Femur (tissue), 1 donor: ENCODE measurements at places on chromosomes 11 and 22.
A peak's percentile ranks its signal among the peaks of the same experiment; 100 is the strongest.

- no peak for DNase-seq
Measured at GRCh38 chr22:24329453-24329852, 58.8 kb downstream of the SPECC1L start.

GRCh38 chr11:48669146-48669545, 180.6 kb downstream of the OR4A47 start:
- DNase-seq, result no peak

DNA sequence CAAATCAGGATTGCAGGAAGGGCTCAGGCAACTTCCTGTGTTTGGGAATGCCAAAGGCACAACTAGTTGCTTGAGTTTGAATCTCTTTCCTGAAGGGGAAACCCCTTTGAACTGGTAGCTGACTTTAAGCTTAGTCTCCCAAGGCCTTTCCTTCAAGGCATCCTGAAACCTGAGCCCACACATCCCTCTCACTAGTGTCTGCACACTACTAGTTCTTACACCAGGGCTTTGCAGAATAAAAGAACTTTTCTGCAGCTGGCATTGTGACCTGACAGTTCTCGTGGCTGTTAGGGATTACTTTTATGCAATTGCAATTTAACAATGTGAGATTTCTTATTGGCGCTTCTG, 95.4 kb downstream of the EXT2 start:
- no peak for DNase-seq

DNA sequence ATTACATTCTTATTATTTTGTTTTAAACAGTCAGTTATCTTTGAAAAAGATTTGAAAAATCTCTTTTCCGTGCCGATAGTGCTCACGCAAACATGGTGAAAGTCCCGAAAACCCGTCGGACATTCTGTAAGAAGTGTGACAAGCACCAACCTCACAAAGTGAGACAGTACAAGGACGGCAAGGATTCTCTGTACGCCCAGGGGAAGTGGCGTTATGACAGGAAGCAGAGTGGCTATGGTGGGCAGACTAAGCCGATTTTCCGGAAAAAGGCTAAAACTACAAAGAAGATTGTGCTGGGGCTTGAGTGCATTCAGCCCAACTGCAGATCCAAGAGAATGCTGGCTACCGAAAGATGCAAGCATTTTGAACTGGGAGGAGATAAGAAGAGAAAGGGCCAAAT, 28.7 kb upstream of the CTSD start:
- DNase-seq, result no peak

DNA sequence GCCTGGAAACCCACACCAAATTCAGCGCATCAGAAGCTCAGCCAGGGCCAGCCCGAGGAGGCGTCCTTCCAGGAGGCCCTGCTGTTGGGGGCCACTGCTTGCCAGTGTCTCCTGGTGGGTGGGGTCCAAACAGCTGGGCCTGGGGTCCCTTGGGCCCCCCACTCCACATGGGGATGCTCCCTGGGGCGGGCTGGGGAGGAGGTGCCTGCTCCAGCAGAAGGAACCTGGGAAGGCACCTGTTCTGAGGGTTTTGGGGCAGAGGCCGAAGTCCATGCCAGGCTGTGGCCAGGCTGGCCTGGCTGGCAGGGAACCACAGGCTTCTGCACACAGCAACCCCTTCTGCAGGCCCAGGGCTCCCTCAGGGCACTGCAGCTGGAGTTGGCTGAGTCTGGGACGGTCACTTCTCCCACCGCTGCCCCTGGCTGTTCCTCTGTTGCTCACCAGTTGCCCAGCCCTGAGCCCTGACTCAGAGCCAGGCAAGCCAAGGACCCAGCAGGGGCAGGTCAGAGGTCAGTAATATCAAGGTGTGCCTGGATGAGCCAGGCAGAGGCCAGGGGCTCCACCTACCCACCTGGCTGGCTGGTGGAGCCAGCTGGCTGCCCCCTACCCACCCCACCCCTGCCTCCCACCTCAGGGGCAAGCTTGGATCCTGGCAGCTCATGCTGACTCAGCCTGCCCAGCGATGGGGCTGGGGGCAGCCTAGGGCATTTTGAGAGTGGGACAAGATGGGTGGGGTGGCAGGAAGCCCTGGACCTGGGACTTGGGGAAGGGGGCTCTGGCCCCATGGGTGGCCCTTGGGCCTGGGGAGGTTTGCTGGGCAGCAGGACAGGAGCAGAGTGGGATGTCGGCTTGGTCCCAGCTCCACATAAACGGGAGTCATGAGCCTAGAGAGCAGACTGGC, 12.0 kb upstream of the PHLDA2 start:
- DNase-seq, result no peak

DNA sequence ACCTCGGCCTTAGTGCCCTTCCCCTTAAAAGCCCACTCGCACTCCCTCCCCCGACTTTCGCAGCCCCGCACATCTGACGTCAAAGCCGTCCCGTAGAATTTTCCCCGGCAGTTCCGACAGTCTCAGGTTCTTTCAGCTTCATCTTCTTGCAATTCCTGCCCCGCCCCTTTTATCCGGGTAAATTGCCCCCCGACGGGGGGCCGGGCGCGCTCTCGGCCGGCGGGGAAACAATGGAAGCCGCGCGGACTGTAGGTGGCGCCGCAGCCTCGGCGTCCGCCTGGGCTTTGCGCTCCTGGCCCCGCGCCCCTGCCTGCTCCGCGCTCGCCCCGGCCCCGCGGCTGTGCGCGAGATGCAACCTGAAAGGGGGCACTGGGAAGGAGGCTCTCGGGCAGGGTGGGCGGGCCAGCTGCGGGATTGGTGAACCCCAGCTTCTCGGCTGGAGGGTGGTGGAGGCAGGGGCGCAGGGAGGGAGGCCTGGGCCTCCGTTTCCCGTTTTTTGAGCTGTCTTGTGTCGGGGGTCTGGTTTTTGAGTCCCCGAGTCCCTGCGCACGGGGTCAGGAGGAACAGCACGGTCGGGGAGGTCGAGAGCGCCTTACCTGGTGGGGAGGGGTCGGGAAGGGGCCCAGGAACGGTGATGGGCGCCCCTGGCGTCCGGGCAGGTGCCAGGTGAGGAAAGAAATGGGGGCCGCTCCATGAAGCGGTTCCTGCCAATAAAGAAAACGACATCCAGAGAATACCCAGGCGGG, 859 bp upstream of the FGF19 start:
- DNase-seq, result peak; percentile 56

DNA sequence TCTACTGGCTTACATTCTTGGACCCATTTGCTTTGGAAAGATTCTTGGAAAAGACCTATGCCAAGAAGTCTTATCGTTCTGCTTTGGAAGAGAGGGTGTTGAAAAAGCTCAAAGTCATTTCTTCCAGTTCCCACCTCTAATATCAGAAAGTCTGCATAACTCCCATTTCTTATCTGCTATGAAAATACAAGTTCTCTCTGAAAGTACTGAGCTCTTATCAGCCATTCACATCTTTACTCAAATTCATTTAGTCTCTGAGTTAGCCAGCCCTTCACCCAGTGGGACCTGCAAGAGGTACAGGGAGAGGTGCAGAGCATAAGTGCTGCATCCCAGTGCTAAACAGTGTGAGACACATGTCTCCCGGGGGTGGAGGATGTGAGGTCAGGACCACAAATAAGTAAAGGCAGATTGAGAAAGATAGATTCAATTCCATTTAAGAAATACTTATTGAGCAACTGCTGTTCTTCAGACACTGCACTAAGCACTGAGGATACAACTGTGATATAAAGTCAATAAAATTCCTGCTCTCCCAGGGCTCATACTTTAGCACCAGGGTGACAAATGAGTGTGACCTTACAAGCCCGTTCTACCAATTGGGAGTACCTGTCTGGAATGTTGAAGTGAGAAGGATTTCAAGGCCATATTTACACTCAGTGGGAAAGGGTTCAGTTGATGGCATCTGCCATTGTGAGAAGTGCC, 76.7 kb downstream of the PISD start:
- DNase-seq, result no peak

DNA sequence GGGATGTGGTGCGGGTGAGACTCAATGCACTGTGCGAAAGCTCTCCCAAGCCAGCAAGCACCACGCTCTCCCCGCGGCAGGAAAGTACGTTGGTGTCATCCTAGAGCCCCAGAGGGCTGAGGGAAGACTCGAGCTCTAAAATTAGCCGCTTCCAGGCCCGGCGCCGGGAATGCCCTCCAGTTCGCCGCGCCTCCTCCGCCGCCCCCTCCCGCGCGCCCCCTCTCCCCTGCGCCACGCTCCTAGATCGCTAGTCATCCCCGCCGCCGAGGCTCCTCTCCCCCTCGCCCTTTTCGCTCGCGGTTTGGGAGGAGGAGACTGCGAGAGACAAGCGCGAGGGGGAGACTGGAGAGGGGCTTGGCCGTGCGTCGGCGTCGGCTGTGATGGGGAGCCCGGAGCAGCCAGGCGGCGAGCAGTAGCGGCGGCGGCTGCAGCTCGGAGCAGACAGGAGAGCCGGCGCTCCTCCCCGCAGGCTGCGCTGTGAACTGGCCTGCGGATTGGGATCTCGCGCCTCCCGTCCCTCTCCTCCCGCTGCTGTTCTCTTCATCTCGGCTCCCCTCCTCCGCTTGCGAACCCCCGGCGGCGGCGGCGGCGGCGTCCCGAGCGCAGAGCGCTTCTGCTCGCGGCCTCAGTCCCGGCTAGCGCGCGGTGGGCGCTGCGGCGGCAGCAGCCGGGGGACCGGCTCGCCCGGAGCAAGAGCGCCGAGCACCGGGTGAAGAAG, at the start of gene FAT3:
Gene FAT3 (plus strand): TSS at position 412 of the 718 bp plus-strand sequence. CDS start 127,295 bp downstream, outside the sequence.
- DNase-seq, result peak; percentile 89

GRCh38 chr11:87466223-87466622, 428.5 kb downstream of the TMEM135 start:
- peak; percentile 59 for DNase-seq

DNA sequence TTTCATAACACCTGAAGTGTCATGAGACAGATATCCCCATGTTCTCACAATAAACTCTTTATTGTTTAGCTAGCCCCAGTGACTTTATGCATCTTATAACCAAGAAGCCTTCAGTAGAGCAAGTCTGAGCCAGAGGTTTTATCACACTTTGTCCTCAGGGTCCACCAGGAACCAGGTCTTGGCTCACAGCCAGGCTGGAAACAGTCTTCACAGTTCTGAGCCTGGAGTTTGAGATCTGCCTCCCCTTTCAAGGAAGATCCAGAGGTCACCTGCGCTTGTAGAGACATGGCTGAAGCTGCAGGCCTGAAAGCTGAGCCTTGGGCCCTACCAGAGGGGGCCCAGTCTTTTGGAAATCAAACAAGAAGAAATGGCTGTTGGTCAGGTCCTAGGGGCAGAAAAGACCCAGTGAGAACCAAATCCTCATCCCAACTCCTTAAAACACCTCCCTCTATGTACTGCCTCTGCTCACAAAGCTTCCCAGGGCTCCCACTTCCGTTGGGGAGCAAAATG, 3.5 kb downstream of the RRP8 start:
- DNase-seq, result no peak

- peak; percentile 94 for DNase-seq
Measured at GRCh38 chr11:68257477-68258362, 14.1 kb downstream of the C11orf24 start.

- DNase-seq, result no peak
Measured at GRCh38 chr11:10497371-10498021, 42.4 kb downstream of the AMPD3 start.

- DNase-seq, result no peak
Measured at GRCh38 chr11:1138097-1138496, 19.7 kb upstream of the MUC5AC start.

DNA sequence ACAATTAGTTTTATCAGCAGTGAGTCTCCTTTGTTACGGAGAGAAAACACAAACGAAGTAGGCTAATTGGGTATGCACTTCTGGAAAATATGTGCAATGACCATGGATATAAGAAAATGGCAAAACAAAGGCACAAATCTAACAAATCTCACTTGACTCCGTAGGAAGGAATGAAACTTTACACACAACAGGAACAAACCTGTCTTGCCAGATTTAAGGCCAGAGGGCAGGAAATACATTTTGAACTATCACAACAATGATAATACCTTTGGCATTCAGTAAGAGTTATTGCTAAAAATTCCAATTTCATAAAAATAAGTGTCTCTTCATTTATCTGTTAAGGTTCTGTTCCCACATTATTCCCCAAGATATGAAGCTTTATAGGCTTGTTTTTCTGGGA, 36.6 kb downstream of the SLC25A17 start:
- DNase-seq, result no peak

DNA sequence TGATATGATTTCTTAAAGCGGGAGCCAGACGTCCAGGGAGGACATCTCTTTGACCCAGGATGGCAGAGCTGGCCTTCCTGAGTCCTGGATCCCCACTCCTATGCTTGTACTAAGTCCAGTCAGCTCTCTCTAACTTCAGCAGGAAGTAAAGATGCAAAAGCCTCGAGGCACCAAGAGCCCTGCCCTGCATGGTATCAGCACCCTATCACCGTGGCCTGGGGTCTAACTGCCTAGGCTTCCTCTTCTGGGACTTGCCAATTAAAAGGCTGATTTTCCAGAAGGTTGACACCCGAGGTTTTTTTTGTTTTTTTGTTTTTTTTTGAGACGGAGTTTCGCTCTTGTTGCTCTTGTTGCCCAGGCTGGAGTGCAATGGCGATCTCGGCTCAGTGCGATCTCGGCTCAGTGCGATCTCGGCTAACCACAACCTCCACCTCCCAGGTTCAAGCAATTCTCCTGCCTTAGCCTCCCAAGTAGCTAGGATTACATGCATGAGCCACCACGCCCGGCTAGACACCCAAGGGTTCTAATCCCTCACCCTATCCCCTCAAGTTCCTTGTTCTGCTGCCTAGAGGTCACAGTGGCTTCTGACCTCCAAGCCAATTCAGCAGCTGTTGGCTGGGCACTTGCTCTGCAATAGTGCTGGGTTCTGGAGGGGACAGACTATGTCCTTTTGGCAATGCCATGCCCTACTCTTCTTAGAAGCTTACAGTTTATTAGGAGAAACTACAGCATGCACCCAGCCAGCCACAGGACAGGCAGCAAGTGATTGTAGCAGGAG, 50.6 kb upstream of the FTH1 start:
- DNase-seq, result no peak

- no peak for DNase-seq
Measured at GRCh38 chr22:45226503-45227186, 14.0 kb downstream of the KIAA0930 start.

GRCh38 chr11:69928975-69929374, 109.8 kb upstream of the FGF3 start:
- DNase-seq, result peak; percentile 2

GRCh38 chr11:6646918-6647679, 8.5 kb downstream of the DCHS1 start:
- DNase-seq, result peak; percentile 74

GRCh38 chr11:131864228-131864627, 493.8 kb downstream of the NTM start:
- DNase-seq, result no peak

DNA sequence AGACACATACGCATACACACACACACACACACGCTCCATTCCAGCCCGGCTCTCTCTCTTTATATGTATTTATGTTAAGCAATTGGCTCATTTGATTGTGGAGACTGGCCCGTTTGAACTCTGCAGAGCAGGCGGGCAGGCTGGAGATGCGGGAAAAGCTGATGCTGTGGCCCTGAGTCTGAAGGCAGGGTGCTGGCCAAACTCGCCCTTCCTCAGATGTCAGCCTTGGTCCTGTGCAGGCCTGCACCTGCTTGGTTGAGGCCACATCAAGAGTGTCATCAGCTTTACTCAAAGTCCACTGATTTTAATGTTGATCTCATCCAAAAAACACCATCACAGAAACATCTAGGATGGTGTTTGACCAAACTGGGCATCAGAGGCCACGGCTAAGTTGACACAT, 569.3 kb downstream of the TBC1D22A start:
- DNase-seq, result no peak
